Hematopoietic multipotent progenitor cell treated with erythropoietin and hydrocortisone succinate and interleukin-3 and kit ligand, for 8 days (in vitro differentiated cells): ENCODE measurements at places on chromosomes 4 and X.

- peak; percentile 79 for DNase-seq
Observed at GRCh38 chrX:56764153-56764974, 35.3 kb downstream of the NBDY start.

DNA sequence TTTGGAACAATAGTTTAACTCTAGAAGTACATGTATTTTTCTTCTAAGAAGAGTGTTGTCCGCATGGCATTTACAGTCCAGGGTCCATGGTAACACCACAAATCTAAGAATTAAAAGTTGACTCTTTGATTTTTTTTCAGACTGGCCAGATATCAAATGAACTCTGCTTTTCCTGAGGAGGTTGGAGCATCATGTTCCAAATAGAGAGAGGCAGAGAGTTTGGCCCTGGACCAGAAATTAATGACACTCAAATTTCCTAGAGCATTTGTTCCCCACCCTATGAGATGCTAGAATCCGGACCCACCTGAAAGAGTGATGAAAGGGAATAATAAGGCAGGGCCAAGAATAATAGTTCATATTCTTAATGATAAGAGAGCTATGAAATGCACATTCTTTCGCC is 47.0 kb upstream of the NAP1L5 start:
- no peak for DNase-seq

- DNase-seq: no peak
Observed at GRCh38 chr4:26937139-26937538, 76.5 kb downstream of the STIM2 start.

DNA sequence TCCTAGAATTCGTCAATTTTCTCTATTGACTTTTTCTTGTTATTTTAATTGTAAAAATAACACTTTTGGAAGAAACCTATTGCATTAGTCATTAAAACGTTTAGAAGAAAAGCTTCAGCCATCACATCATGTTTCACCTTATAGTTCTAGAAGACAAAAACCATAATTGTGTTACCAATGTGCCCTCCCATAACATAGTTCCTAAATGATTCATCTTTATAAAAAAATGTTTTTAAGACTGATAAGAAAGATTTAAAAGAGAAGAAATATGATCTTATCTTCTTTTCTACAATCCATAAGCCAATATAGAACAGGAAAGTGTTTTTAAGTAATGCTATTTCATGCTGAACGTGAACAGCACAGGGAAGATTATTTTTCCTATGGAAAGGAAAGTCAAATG is 316.6 kb upstream of the NDST4 start:
- no peak for DNase-seq

DNA sequence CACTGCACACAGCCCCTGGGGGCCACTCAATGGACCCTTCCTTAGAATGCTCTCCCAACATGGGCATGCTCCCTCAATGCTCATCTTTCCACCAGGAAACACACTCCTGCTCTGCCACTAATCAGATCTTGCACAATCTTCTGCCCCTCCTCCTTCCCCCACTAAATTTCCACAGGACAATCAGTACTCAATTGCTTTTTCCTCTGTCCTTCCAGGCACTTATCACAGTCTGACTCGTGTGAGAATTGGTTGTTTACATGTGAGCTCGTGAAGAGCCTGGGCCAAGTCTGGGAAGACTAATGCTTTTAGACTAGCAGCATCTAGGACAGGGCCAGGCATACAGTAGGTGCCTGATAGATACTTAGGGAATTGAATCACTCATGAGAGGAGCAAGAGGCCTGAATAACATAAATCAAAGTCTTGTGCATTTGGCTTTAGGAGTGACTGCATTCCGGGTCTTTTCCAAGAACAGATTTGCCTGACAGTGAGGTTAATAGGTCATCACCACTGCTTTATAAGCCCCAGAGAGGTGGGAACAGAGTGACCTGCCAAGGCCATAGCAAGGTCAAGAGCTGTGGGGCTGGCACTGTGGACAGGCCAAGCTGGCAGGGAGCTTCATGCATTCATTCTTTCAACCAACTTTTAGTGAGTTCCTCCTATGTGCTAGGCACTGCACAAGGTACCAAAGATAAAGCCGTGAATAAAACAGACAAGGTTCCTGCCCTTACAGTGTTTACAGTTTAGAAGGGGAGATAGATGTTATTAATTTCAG is 55.0 kb downstream of the PRPS1 start:
- DNase-seq: no peak

GRCh38 chr4:82773057-82773456 is 25.5 kb downstream of the SCD5 start:
- no peak for DNase-seq

DNA sequence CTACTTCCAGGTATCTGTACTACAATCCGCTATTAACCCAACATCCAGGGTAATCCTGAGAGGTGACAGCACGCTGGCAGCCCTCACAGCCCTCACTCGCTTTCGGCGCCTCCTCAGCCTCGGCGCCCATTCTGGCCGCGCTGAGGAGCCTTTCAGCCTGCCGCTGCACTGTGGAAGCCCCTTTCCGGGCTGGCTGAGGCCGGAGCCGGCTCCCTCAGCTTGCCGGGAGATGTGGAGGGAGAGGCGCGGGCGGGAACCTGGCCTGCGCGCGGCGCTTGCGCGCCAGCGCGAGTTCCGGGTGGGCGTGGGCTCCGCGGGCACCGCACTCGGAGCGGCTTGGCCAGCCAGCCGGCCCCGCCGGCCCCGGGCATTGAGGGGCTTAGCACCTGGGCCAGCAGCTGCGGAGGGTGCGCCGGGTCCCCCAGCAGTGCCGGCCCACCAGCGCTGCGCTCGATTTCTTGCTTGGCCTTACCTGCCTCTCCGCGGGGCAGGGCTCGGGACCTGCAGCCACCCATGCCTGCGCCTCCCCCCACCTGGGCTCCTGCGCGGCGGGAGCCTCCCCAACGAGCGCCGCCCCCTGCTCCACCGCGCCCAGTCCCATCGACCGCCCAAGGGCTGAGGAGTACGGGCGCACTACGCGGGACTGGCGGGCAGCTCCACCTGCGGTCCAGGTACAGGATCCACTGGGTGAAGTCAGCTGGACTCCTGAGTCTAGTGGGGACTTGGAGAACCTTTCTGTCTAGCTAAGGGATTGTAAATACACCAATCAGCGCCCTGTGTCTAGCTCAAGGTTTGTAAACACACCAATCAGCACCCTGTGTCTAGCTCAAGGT is 87.3 kb downstream of the PRSS12 start:
- peak; percentile 56 for DNase-seq

- no peak for DNase-seq
Observed at GRCh38 chr4:14744346-14744745, 257.9 kb upstream of the CPEB2 start.

DNA sequence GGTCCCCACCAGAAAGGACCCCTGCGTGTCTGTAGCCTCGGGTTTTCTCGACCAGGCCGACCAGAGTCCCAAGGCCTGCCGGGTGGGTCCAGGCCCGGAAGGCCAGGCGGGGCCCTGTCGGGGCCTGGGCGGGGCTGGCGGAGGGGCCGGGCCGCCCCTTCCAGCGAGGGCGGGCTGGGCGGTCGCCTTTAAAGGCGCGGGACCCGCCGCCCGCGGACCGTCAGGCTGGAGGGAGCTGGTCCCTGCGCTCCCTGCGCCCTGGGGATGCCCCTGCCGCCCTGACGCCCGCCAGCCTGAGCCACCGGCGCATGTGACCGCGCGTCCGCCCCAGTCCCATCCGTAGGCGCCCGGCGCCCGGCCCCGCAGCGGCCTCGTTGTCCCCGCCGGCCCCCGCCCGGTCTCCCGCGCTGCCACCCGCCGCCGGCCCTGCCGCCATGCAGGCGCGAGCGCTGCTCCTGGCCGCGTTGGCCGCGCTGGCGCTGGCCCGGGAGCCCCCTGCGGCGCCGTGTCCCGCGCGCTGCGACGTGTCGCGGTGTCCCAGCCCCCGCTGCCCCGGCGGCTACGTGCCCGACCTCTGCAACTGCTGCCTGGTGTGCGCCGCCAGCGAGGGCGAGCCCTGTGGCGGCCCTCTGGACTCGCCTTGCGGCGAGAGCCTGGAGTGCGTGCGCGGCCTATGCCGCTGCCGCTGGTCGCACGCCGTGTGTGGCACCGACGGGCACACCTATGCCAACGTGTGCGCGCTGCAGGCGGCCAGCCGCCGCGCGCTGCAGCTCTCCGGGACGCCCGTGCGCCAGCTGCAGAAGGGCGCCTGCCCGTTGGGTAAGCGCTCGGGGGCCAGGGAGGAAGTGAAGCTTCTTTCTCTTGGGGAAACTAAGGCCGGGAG is at the start of gene HTRA3:
TSS of gene HTRA3 (plus strand) at position 220 of the 883 bp plus-strand sequence. CDS start at position 435, 215 bp downstream.
- no peak for DNase-seq

DNA sequence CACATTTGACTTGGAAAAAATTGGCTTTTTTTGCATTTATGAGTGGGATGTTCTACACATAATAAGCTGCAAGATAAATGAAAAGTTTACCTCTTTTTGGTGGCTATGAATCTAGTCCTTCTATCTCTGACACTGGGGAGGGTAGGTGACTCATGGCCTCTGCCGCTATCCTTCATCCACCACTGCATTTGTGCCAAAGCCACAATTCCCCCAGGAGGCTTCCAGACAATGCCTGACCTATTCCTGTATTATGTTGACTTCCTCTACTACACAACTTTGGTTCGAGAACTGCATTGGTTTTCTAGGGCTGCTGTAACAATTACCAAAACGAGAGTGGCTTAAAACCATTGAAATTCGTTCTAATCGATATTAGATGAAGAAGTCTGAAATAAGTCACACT is 245.6 kb downstream of the TRAM1L1 start:
- DNase-seq: no peak

DNA sequence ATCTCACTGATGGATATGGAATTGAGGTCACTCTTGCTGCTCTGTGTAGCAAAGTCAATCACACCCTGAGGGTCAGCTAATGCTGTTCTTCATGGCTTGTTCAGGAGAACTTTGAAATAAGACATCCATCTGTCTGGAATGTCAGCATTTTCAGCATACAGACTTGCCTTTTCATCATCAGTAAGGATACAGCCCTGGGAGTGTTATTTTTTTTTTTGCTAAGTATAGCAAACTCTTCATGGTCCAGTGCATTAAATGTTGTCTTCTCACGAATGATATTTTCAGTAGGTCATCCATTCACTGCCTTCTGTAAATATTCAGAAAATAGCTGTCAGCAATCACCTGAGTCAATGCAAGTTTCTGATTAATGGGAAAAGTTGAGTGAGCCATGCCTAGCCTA is 268.8 kb upstream of the SMIM31 start:
- DNase-seq: no peak

GRCh38 chr4:56051710-56052075 is 102.9 kb downstream of the CEP135 start:
- DNase-seq: no peak

- no peak for DNase-seq
Observed at GRCh38 chr4:105234582-105234981, 87.9 kb downstream of the TET2 start.

- DNase-seq: no peak
Observed at GRCh38 chr4:170325599-170325998, 235.8 kb upstream of the AADAT start.

DNA sequence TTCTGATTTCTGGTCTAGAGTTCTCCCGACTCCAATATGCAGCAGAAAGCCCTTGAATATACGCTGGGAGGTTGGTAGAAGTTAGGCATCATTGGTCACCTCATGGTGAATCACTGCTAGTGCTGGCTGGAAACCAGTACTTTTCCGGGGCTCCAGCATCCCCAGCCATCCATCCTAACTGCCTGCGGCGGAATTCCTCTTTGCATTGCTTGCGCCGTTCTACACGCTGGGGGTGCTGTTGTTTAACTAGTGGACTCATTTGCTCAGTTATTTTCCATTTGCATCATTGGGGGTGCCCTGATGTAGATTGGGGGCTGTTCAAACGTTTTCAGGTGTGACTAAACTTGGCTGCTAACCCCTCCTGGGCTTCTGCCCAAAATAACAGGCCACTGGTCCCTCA is 23.3 kb upstream of the GPR50 start:
- no peak for DNase-seq

GRCh38 chr4:35912174-35912573 is 332.1 kb downstream of the ARAP2 start:
- DNase-seq: no peak

GRCh38 chr4:121248747-121249146 is 84.6 kb upstream of the TNIP3 start:
- no peak for DNase-seq
